ENCODE measurements at places on chromosomes 4 and X. TPM values are rescaled to one million over a fixed set of nuclear protein-coding genes. Genes with fewer than 3 reads are reported as not detected.

The EGF gene
- 0.10 TPM for total RNA-seq

The PCDH19 gene
- 0.34 TPM for total RNA-seq

The FAT4 gene
- 30.7 TPM for total RNA-seq

The TMPRSS11D gene
- not detected for total RNA-seq

The SYTL5 gene
- not detected for total RNA-seq

The GAGE12H gene
- not detected for total RNA-seq

The COL4A6 gene
- 8.1 TPM for total RNA-seq

The HTN3 gene
- total RNA-seq, result not detected

The NXF3 gene
- total RNA-seq, result not detected

The PTTG2 gene
- not detected for total RNA-seq

The FABP2 gene
- total RNA-seq, result not detected

The PHKA1 gene
- total RNA-seq, result 3.7 TPM

The MGARP gene
- total RNA-seq, result 0.10 TPM

The HS6ST2 gene
- 0.82 TPM for total RNA-seq

The FMR1 gene
- 18.1 TPM for total RNA-seq

The HTR2C gene
- total RNA-seq, result not detected

The NXF2B gene
- not detected for total RNA-seq

The MAGEB16 gene
- not detected for total RNA-seq

The PROM1 gene
- 5.4 TPM for total RNA-seq

The OTUD4 gene
- total RNA-seq, result 38.9 TPM

The GABRG1 gene
- total RNA-seq, result not detected

The PCDH10 gene
- total RNA-seq, result 1.3 TPM

The KLB gene
- not detected for total RNA-seq

The TCP11X2 gene
- total RNA-seq, result not detected

The MAGED4 gene
- total RNA-seq, result 4.6 TPM

The GPC3 gene
- not detected for total RNA-seq

The PGRMC2 gene
- total RNA-seq, result 48.3 TPM

The PDCL2 gene
- total RNA-seq, result not detected

The RTL3 gene
- total RNA-seq, result 0.18 TPM

The NALF2 gene
- 0.29 TPM for total RNA-seq

The NOA1 gene
- 25.4 TPM for total RNA-seq

The KIT gene
- total RNA-seq, result 129 TPM

The NSG1 gene
- total RNA-seq, result 4.1 TPM

The NXF2 gene
- not detected for total RNA-seq

Measured in glomerular endothelial cell (primary cell).